Activated CD4-positive, alpha-beta T cell treated with anti-CD3 and anti-CD28 coated beads, Interleukin-2, amount 50 U/mL, for 4 hours (primary cell): ENCODE measurements at places on chromosomes 12 and 14.

- DNase-seq = peak; percentile 30
Observed at GRCh38 chr12:46523863-46524770, 151.5 kb upstream of the SLC38A2 start.

GRCh38 chr12:33596061-33596460, 156.4 kb upstream of the SYT10 start:
- no peak for DNase-seq

GRCh38 chr12:39990122-39991101, 115.5 kb downstream of the SLC2A13 start:
- DNase-seq = peak; percentile 51

GRCh38 chr14:73167727-73168126, 31.4 kb downstream of the PSEN1 start:
- DNase-seq = no peak

DNA sequence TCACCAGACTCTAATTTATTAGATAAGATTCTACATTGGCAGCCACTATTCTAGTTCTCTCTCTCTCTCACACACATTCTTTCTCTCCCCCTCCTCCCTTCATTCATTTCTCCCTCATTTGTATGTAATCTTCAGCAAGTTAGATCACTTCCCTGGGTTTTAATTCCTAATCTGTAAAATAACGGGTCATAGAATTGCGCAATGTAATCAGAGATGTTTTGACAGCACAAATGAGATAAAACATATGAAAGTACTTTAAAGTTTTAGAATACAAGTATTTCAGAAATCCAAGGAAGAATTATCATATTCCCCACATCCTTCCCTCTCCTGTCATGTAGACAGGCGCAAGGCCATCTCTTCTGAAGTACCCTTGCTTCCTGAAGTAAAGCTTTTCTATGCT, 21.7 kb downstream of the STYK1 start:
- no peak for DNase-seq

- no peak for DNase-seq
Observed at GRCh38 chr12:48198672-48198971, 4.5 kb downstream of the OR10AD1 start.

GRCh38 chr12:121893961-121894460, 5.4 kb downstream of the PSMD9 start:
- DNase-seq = no peak

GRCh38 chr12:48092611-48093010, 13.3 kb downstream of the SENP1 start:
- DNase-seq = no peak

- no peak for DNase-seq
Observed at GRCh38 chr14:65872536-65872935, 460.0 kb downstream of the FUT8 start.

DNA sequence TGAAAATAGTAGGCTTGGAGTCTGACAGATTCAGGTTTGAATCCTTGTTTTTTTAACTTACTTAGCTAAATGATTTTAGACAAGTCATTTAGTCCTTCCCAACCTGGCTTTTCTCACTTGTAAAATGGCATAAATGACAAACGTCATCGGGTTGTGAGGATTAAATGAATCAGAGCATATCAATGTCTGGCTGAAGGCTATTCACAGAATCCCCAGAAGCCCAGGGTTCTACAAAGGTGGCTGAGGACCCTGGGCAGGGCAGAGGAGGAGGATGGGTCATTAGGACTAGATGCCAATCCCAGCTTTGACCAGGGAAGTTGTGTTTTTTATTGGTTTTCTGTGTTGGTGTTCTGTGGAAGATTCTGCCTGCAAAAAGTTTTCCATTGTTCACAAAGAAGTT, 7.6 kb upstream of the PTPRB start:
- DNase-seq = no peak

DNA sequence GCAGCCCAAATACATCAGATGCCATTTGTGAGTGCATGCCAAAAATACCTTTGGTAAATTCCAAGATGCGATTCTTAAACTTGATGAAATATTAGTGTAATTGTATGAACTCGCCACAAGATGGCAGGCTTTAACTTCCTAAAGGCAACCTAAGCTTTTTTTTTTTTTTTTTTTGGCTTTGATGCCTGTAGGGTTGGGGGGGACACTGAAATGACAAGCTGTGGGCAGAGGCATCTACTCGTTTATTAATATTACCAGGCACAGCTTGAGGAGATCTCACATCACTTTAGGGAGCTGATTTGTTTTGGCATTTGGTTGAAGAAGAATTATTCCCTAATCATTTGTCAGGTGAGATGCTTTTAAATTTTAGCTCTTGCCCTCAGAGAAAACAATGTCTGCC, 126.7 kb upstream of the CCDC196 start:
- no peak for DNase-seq

DNA sequence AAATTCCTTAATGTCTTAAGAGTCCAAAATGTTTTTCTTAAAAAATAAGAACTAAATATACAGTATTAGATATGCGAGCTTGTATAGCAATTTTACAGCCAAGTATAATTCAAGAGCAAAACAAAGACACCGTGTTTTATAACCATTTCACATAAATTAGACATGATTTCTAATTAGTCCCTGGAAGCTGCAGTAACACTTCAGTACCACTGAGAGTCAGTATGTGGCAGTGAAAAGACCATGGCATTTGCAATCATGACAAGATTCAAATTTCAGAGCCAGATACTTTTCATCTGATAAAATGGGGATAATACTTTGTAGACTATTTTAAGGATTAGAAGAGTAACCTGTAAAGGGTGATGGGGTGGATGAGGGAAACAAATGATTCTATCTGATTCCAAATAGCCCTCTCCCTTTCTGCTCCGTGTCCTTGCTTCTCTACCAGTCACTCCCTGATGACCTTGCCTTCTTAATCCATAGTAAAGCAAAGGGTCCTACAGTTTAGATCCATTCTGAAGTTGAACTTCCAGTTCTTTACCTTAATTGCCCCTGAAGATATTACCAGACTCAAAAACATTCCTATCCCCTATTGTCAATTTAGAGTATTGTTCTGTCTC, 145.4 kb upstream of the ABCD2 start:
- DNase-seq = no peak

DNA sequence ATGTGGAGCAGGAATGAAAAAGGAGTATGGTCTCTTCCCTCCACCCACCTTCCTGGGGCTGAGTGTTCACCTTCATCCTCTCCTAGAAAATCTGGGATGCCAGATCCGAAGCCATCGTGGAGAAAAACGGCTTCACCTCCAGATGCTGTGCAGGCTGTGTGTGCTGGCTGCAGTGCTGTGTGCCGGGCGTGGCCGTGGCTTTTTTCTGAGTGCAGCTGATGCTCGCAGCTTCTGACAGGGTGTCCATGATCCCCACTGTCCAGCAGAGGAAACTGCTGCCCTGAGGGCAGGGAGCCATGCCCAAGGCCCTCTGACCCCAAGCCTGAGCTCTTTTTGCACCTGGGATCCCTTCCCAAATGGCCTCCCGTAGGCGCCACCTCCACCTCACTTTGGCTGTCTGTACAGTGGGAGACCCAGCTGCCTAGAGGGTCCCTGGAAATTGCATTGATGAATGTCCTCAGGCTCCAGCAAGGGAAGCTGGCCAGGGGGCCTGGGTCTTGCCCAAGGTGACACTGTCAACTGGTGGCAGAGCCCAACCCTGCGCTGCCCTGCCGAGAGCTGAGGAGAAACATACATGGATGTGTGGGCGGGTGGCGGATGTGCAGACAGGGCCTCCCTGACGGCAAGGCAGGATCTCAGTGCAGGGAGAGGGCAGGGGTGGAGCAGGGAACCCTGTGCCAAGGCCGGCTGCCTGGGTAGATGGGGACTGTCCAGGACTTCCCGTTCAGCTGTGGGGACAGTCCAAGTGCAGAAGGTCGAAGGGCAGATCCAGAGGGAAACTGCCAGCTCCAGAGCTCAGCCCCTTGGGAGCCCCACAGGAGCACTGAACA, 53.3 kb downstream of the BEGAIN start:
- no peak for DNase-seq
